ENCODE measurements at places on chromosomes 1 and 21.
A peak's percentile ranks its signal among the peaks of the same experiment; 100 is the strongest.

DNA sequence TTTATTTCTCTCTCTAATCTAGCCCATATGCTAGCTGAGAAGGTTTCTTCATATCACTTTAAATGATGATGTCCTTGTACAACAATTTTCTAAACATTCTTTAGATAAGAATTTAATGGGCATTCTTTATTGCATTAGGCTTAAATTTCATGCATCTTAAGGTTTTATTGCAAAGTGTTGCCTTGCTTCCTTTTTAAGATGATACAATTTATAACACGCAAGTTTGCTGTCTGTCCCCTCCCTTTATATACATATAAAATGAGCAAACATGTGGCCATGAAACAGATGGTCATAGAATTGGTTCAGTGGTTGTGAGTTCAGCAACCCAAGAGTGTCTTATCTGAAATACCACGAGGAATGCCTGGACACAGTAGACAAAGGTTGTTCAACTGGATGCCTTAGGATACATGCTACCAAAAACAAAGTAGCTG lies 12.1 kb downstream of the NBPF3 start:
- peak; percentile 67 for DNase-seq

DNA sequence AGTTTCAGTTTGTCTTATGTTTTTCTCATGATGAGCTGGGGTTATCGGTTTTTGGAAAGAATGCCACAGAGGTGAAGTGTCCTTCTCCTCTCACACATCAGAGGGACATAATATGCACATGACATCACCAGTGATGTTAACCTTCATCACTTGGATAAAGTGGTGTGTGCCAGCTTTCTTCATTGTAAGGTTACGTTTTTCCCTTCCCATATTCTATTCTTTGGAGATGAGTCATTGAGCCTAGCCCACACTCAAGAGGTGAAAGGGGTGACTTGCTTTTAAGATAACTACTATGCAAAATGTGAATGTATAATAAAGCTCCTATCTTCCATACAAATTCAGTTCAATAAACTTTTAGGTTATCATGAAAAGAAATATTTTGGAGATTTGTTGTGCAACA lies 36.7 kb upstream of the MAGI3 start:
- no peak for DNase-seq

- no peak for DNase-seq
These were observed 38.3 kb downstream of the YY1AP1 start for GRCh38 chr1:155650231-155650757.

DNA sequence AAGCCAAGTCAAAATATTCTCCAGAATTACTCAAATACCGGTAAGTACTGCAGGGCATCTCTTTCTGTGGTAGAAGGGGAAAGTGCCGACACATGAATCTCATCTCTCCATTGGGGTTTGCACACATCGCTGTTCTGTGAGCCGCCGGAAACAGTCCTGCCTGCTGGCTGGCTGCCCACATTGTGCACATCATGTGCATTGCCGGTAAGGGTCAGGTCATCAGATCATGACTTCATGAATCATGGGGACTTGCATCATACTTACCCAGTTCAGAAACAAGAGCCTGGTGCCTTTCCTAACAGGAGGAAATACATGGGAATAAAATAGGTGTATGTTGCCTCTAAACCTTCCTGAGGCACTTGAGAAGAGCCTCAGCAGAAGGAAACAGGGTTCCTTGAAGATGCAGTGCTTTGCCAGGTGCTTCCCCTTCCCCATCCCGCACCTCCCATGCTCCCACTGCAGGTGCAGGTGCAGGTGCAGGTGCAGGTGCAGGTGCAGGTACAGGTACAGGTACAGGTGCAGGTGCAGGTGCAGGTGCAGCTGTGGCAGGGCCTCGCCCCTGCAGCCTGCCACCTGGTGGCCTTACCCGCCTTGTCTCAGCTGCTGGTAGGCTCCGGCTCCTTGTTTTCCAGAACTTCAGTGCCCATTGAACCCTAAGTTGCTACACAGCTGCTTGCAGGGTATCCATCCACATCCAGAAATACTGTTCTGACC lies 26.5 kb downstream of the GPR137B start:
- peak; percentile 23 for DNase-seq

GRCh38 chr1:65172936-65173690 lies 25.1 kb downstream of the AK4 start:
- no peak for DNase-seq

DNA sequence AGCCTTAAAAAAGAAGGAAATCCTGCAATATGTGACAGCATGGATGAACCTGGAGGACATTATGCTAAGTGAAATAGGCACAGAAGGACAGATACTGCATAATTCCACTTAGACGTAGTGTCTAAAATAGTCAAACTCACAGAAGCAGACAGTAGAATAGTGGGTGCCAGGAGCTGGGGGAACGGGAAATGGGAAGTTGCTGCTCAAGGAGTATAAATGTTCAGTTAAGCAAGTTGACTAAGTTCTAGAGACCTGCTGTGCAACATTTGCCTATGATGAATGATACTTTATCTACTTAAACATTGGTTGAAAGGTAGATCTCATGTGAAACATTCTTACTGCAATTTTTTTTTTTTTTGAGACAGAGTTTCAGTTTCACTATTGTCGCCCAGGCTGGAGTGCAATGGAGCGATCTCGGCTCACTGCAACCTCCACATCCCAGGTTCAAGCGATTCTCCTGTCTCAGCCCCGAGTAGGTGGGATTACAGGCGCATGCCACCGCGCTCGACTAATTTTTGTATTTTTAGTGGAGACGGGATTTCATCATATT lies 197.8 kb downstream of the HIVEP3 start:
- DNase-seq, result no peak

- no peak for DNase-seq
These were observed 11.4 kb downstream of the RGS5 start for GRCh38 chr1:163191301-163191700.

GRCh38 chr1:172425339-172425738 lies 4.9 kb downstream of the C1orf105 start:
- DNase-seq, result no peak

DNA sequence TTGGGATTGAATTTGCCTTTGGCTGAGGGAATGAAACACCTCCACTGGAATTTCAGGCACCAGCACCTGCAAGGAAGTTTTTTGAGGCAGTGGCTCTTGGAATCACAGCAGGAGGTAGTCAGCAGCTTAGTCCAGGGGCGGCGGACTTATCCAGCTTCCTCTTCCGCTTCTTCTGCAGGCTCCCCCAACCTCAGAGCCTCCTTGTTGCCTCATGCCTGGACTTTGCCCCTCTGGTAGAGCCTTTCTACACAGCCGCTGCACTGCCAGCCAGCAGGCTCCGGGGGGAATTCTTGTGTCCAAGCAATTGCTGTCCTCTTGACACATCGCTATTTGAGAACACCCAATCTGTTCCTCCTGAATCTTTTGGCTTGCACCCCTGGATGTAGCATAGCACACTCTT lies 4.4 kb upstream of the RHEX start:
- no peak for DNase-seq

DNA sequence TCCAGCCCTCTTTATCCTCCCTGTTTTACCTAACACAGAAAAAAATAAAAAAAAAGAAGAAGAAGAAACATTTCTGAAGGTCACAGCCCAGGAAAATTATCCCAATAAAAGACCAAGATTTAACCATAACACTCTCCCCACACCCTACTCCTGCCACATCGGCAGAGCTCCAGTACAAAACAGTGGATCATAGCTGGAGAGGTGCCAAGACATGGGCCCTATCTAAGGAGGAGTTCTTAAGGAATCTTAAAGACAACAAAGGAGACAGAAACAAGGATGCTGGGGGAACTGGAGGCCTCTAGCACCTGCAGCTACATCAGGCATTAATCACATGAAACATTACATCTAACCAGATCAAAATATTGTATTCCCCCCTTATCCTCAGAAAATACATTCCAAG lies 432.8 kb downstream of the MATN1 start:
- no peak for DNase-seq

DNA sequence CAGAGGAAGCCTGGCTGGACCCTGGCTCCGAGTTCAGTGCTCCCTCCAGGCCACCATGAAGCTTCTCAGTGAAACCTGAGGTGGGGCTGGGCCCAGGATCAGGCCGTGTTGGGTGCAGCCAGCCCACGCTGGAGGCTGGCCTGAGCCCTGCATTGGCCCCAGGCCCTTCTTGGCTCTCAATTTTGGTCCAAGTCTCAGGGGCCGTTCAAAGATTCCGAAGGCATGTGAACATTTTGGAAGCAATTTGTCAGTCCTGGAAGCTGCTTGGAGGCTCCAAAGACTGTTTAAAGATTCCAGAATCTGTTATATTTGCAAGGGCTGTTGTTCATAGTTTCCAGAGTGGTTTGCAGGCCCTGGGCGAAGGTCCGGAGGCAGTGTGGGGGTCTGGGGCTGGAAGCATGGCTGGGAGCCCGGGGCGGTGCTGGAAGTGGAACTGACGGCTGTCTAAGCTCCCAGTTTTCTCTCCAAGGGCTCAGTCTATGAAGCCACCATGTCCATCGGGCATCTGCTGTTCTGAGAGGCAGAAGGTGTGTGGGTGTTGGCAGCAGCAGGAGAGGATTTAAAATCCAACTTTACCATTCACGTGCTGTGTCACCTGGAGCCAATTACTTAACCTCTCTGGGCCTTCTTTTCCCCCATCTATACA lies 104.9 kb downstream of the EPHB2 start:
- DNase-seq, result no peak

- no peak for DNase-seq
These were observed 44.1 kb downstream of the CAPZB start for GRCh38 chr1:19441048-19441780.

DNA sequence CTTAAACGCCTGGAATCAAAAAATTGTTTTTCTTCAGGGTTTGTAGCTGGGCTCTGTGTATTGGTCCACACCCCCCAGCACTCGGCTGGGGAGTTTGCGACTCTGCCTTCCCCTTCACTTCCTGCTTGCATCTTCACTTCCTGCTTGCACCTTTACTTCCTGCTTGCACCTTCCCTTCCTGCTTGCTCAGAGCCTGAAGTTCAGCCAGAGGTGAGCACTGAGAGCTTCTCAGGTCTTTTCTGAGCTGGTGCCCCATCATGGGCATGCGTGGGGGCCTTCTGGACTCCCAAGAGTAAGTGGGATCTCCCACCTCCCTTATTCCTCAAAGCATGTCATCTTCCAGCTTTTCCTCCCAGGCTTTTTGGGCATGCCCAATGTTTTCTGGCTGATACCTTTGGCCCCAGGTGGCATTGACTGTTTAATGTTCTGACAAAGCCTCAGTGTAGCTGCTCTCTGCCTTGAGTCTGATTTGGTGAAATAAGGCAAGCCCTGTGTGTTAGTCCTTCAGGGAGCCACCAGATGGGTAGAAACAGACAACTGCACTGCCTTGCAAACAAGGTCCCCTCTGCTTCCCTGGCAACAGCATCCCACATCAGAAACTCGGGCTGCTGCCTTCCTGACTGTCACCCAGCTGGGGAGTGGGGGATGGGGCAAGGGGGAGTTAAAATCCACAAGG lies 3.5 kb downstream of the KRTAP10-2 start:
- no peak for DNase-seq

GRCh38 chr1:237685551-237685950 lies 205.2 kb downstream of the ZP4 start:
- DNase-seq, result no peak

GRCh38 chr1:181120924-181121323 lies 32.4 kb downstream of the IER5 start:
- DNase-seq, result no peak

DNA sequence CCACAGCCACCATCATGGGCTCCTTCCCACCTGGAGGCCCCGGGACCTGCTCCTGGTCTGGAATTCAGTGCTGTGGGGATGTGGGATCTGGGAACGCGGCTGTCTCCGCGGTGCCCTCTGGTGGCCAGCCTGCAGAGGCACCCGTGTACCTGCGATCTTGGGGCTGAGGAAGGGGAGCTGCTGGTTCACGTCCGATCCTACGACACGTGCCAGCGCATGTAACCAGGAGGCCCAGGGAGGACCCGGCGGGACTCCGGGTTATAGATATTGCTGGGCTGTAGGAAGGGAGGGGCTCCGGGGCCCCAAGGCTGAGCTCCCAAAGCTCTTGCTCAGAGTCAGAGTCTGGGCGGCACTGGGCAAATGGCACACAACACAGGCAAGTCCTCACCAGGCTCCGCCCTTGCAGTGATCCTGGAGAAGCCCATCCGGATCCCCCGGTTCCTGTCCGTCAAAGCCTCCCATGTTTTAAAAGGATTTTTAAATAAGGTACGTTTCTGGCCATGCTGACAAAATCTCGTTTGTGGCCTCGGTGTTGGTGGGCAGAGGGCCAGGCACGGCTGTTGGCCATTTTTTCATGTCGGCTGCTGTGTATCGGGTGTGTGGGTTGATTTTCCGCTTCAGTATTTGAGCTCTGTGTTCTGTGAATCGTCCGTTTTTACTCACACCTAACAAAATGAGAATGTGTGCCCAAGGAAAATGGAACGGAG lies 20.1 kb downstream of the FAAP20 start:
- peak; percentile 48 for DNase-seq

DNA sequence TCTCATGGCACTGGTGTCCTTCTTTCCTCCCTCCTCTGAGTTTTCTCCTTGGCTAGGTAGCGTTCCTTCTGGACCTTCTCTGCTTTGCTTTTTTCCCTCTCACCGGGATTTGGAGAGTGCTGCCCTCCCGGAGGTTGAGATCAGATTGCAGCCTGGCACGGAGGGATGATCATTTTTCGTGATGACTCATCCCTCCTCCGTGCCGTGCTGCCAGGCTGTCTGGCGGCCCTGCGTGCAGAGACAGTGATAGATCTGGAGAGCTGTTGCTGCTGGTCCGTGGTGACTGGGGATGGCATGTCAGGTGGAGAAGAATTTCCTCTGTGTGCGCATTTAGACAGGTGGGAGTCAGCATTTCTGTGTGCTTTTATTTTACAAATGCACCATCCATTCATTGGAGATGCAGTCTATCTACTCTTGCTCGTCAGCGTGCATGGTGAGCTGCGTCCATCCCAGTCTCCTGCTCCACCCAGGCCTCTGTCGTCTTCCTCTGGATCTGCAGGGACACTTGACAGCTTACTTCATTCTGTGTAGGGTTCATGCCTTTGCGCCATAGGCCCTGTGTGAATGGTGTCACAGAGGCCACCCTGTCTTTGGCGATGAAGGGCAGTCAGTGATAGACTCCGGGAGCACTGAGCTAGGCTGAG lies 104.4 kb downstream of the PCBP3 start:
- DNase-seq, result peak; percentile 55

DNA sequence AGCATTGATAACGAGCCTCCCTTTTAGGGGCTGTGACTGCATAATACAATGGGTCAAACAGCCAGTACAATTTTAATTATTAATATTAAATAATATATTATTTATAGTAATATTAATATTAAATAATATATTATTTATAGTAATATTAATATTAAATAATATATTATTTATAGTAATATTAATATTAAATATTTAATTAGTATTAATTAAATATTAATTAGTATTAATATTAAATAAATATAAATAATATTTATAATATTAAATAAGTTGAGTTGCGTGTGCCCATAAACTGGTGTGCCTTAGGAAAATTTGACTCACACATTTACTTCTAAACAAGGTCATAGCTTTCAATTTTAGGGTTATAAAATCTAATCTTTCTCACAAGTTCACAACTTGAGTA lies 509.3 kb upstream of the RGS18 start:
- DNase-seq, result no peak

DNA sequence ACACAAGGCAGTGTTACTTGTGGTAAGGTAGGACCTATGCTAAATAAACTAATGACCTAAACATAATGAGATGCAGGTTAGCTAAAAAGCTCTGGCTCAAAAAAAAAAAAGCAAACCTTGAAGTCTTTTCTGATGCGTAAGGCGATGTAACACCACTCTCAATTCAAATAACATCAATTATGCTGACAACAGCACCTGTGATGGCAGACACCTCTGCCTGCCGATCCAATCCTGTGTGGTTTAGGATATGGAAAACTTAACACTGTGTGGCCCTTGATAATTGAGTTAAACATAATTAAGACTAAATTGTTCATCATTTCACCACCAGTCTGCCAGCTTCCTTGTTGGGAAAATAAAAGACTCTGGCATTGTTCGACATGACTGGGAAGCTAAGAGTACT lies 9.1 kb downstream of the RPAP2 start:
- no peak for DNase-seq

- peak; percentile 12 for DNase-seq
These were observed 37.2 kb downstream of the SETD4 start for GRCh38 chr21:36023092-36023480.

Measured in AG10803 (cell line).